T-helper 22 cell (primary cell): ENCODE measurements at places on chromosomes 4 and X.

GRCh38 chr4:24611575-24611974 lies 27.2 kb upstream of the DHX15 start:
- DNase-seq: no peak

DNA sequence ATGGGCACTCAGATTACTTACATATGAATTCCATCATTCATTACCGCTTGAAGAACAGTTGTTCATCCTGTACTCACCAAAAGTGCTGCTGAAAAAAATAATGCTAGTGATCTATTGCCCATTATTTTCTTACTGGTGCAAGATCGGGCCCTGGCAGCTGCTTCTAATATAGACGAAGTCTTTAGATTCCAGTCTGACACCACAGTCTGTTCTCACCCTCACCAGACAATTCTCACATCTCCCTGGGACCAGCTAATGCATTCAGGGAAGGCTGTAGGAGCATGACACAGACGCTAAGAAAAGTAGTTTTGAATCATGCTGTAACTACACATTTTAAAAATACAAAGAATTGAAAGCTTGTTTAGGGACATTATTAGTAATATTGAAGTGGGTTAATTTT lies 13.8 kb downstream of the GEMIN8 start:
- DNase-seq: no peak

- DNase-seq: no peak
These were observed 188.0 kb downstream of the SLC4A4 start for GRCh38 chr4:71526637-71527406.

DNA sequence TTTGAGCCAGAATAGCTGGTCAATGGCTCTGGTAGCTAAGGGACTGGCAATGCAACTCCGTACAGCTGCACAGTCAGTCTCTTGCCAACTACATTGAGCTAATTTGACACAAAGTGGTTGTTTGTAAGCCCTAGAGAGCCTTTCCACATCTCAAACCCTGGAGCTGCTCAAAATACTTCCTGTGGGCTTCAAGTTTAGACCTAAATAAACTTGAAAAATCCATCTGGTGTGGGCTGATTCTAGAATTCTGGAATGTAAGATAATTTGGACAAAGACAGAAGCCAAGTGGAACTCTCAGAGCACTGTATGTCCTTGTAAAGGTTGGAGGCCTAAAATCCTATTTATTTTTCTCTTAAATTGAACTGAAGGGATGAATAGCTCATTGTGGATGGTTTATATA lies 380.8 kb downstream of the SPRY1 start:
- DNase-seq: no peak

GRCh38 chrX:66030505-66031317 lies 9.2 kb downstream of the VSIG4 start:
- no peak for DNase-seq

GRCh38 chr4:138487230-138487629 lies 245.1 kb upstream of the SLC7A11 start:
- DNase-seq: no peak
